ENCODE measurements at places on chromosomes 1 and 21.

GRCh38 chr1:177439301-177439700 is 268.5 kb downstream of the BRINP2 start:
- no peak for DNase-seq

DNA sequence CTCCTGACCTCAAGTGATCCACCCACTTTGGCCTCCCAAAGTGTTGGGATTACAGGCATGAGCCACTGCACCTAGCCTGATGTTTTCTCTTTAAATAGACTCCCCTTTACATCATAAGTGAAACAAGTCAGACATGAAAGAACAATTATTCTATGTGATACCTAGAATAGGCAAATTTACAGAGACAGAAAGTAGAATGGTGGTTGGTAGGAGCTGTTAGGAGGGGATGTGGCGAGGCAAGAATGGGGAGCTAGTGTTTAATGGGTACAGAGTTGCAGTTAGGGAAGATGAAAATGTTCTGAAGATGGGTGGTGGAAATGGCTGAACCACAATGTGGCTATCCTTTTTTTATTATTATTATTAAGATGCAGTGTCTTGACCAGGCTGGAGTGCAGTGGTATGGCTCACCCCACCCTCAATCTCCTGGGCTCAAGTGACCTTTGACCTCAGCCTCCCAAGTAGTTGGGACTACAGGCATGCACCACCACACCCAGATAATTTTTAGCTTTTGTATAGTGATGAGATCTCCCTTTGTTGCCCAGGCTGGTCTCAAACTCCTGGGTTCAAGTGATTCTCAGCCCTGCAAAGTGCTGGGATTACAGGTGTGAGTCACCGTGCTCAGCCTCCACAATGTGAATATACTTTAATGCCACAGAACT is 28.4 kb downstream of the ELF3 start:
- DNase-seq = no peak

DNA sequence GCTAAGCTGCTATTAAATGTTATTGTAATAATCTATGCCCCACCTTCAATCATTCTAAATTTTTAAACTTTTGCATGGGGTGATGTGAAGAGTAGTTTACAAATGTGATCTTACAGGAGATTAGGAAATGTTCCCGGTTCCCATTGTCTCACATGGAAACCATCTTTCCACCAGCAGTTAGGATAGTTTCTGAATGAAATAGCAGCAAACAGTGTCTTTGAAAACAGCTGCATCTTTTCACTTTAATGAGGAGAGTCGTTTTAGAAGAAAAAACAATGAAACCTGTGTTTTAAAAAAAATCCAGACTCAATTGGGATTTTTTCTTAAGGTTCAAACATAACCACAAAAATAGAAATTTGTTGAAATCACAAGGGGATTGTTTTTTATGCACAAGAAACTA is 134.2 kb downstream of the TLR5 start:
- DNase-seq = no peak

DNA sequence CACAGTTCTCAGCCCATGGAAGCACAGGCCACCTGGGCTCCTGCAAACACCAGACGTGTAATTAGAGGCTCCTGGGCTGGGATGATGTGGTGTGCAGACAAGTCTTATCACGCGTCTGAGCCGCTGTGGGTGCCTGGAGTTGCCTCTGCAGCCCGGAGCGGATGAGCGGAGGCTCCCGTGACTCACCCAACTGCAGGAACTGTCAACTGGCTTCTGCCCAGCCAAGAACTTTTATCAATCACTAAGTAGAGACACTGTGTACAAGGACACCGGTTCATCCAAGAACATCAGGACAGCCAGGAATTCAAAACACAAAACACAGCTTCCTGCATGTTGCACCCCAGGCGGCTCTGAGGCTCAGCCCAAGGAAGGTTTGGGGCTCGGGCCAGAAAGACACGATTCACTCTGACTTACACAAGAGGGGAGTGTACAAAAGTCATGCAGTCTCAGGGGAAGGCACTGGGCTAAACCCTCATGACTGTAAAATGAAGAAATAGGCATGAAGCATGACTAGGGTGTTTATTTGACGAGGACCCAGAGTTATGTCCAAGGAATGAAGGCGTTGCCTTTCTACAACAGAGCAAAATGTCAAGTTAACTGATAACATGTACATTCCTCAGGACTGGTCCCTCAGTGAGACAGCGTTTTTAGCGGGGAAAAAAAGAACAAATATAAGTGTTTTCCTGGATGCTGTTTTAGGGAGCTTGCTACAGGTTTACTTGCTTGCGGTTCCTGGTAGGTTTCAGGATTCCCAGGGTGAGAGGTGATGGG is 21.1 kb downstream of the ERRFI1 start:
- peak; percentile 81 for DNase-seq

DNA sequence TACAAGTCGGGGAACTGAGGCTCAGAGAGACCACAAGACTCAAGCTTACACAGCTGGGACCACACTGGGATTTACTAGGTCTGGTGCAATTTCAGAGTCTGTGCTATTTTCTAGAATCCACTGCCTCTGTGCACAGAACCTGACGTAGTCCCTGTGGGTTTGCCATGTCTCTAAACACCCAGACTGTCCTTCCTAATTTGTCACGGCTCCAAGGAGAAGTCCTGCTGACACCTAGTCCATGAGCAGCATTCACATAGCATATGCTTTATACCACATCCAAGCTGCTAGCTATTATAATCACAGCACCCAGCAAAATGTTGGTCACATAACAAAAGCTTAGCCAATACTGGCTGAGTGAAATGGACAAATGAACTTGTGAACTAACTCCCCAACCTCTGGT is 79.0 kb upstream of the HMGB4 start:
- no peak for DNase-seq

DNA sequence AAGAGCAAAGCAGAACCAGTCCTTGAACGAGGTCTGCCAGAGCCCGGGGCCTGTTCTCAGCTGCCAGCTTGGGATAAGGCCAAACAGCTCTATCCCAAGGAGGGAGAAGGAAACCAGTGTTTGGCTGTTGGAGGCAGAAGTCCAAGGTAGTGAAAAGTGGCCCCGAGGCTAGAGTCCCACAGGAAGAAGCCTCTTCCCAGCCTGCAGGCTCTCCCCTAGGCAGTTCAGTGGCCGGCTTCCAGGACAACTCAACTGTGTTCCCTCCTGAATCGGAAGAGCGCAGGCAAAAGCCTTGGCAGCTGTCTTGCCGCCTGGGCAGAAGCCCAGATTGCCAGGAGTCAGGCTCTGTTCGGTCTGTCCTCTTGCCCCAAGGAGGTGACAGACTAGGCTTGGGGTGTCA is 19.3 kb downstream of the QSOX1 start:
- DNase-seq = no peak

- DNase-seq = no peak
Observed at GRCh38 chr1:55143684-55144083, 71.5 kb downstream of the USP24 start.

GRCh38 chr1:216095400-216095799 is 327.8 kb downstream of the USH2A start:
- no peak for DNase-seq

- no peak for DNase-seq
Observed at GRCh38 chr1:232145768-232146167, 484.2 kb downstream of the SIPA1L2 start.

DNA sequence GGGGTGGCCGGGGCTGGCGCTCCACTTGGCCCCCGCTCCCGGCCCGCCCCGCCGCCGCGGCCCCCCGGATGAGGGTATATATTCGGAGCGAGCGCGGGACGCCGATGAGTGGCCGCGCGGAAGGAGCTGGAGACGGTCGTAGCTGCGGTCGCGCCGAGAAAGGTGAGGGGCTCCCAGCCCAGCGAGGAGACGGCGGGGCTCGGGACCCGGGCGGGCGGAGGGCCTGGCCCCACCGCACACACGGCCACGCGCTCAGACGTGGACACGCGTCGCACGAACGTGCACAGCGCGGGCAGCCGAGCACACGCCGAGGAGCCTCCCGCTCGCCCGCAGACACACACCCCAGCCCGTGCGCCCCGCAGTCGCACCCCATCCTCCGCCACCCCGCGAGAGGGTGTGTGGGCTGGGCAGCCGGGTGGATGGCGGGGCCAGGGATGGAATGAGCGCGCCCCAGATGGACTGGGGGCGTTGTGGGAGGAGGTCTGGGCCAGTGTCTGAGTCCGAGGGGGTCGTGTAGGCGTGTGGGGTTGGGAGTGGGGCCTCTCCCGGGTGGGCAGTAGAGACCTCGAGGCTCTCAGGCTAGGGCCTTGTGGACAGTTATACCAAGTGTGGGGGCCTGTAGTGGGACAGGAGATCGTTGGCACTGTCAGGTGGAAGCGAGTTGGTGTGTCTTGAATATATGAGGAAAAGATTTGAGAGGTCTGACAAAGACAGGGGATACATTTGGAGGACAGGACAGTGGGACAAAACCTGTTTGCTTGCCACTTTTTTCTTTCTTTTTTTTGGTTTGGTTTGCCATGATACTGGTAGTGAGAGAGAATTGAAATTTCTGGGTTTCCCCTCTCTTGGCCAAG is at the start of gene UAP1:
Gene UAP1 (plus strand): TSS at position 107 of the 854 bp plus-strand sequence. CDS start 4,347 bp downstream, outside the sequence.
- no peak for DNase-seq

DNA sequence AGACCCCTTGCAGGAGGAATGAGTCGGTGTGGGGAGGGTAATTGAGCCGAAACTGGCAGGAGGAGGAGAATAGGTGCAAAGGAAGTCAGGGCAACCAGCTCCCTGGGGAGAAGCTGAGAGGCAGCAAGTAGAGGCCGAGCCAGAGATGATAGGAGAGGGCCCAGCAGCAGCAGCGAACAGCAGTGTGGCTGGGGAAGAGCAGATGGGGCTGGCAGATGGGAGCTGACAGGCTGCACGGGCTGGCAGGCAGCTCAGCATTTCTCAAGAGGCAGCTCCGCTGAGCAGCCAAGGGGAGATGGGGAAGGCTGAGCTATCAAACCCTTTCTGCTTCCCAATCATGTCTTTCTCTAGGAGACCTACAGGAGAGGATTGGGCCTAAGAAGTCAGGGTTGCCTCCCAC is 158.2 kb downstream of the TRIM33 start:
- no peak for DNase-seq

DNA sequence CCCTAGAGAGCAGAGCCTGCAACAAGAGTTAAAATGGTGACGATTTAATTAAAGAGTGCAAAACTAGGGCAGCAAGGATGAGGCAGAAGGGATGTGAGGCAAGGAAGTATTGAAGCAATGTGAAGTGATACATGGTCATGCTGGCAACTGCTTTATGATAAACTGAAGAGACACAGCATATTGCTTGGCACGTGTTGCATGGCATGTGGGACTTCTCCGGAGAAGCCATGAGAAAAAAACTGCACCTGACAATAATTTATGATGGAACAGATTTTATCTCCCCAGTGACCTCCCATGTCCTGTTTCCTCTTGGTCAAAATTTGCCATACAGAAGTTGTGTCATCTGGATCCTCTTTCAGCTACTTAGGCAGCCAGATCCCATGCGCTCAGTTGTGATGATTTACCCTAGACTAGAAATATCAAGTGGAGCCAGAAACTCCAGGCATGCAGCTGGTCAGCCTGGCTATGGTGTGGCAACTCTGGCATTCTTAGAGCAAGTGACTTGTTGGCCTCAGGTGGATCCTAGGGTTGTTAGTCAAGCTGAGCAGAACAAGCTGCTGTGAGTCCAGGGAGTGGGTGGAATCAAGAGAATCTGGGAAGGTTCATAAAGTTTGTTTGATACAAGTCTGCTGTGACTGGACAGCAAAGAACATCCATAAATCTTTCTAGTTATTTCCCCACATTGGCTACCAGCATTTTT is 611.4 kb upstream of the USP24 start:
- no peak for DNase-seq

DNA sequence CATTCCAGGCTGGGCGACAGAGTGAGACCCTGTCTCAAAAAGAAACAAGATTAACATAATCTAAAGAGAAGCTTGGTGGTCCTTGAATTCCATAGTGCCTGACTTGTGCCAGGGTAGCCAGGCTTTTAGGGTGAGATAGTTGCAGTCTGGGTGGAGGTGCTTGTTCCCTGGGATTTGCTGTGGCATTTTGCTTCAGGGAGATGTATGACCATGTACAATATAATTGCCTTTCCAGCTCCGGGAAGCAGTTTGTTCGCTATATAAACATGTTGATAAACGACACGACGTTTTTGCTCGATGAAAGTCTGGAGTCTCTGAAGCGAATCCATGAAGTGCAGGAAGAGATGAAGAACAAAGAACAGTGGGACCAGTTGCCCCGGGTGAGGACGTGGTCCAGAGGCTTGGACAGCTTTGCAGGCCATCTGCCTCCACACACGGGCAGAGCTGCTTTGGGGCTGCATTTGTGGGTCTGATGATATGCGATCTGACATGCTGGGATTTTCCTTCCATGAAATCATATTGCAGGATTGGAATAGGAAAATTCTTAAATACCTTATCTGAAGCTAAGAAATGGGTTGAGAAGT is 49.4 kb upstream of the KIF1B start:
- no peak for DNase-seq

- no peak for DNase-seq
Observed at GRCh38 chr1:37697090-37697489, 4.8 kb downstream of the CDCA8 start.

GRCh38 chr1:36977731-36978406 is 56.4 kb downstream of the GRIK3 start:
- no peak for DNase-seq

GRCh38 chr1:57282411-57282810 is 141.4 kb downstream of the DAB1 start:
- no peak for DNase-seq

GRCh38 chr1:223143537-223144248 is 645 bp upstream of the TLR5 start:
- peak; percentile 61 for DNase-seq

GRCh38 chr1:203175827-203176241 is 208 bp upstream of the MYBPH start:
- peak; percentile 89 for DNase-seq

- no peak for DNase-seq
Observed at GRCh38 chr21:38297871-38298270, 41.1 kb downstream of the KCNJ15 start.

DNA sequence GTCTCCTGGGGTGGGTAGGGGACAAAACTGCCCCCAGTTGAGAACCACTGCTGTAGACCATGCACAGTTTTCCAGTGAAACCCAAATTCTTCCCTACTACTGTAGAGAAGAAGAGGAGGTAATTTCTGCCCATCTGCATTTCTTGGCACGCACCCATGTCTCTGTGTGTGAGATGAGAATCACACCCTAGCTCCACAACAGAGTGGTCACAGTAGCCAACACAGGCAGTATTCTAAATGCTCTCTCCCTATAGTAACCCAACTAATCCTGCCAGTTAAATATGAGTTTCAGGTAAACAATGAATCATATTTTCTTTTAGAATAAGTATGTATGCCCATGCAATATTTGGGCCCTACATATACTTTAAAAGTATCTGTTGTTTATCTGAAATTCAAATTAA is 1.2 kb upstream of the CAPN2 start:
- no peak for DNase-seq

DNA sequence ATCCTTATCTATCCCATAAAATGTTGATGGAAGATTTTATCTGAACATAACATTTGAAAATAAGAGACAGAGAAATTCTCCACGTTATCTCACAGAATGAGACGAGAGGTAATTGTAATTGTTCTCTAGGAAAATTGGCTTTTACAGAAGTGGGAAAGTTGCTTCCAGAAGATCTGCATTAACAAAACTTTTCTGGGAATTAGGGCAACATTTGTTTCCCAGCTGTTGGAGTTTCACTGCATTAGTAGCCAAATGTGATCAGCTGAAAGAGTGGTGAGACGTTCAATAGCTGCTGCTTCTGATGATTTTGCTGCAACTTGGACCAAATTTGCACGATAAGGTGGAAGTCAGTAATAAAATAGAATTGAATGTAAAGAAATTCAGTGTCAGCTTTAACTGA is 7.6 kb downstream of the CHODL start:
- DNase-seq = no peak

GRCh38 chr21:30613836-30614235 is at the start of gene KRTAP6-1:
KRTAP6-1 (minus strand) TSS chr21:30613930; CDS start chr21:30613904, 26 bp downstream.
- DNase-seq = no peak

GRCh38 chr1:61420909-61421835 is 303.8 kb downstream of the TM2D1 start:
- DNase-seq = no peak

All from suppressor macrophage (primary cell).